ENCODE measurements at places on chromosomes 7 and 10. TPM values are rescaled to one million over a fixed set of nuclear protein-coding genes. Genes with fewer than 3 reads are reported as not detected.

DNA sequence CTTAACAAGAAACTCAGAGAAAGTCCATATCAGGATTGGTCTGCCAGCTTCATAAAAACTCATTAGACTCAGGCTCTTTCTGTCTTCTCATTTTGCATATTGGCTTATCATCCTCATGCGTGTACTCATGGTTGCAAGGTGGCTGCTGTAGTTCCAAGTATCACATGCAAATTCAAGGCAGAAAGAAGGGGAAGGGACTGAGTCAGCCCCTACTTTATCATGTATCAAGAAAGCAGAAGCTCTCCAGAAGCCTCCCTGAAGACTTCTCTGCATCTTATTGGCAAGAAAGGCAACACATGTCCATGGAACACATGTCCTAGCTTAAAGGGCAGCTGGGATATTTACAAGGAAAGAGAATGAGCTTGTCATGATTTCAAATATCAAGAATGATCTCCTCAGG is 19.4 kb upstream of the EZH2 start:
- no peak overlapping the region for H3K27ac ChIP-seq
- H3K36me3 ChIP-seq: no peaks in the 10 kb centered on the region
- no peak for DNase-seq
- peaks cover 5% of the 10 kb centered on the region for H3K27me3 ChIP-seq

- no peak overlapping the region for H3K27ac ChIP-seq
- H3K4me3 ChIP-seq: no peak overlapping the region
- no peaks in the 10 kb centered on the region for H3K27me3 ChIP-seq
- DNase-seq: no peak
- no peaks in the 10 kb centered on the region for H3K36me3 ChIP-seq
- H3K4me1 ChIP-seq: no peaks in the 10 kb centered on the region
Measured at GRCh38 chr10:114802177-114802576, 19.4 kb upstream of the FHIP2A start.

DNA sequence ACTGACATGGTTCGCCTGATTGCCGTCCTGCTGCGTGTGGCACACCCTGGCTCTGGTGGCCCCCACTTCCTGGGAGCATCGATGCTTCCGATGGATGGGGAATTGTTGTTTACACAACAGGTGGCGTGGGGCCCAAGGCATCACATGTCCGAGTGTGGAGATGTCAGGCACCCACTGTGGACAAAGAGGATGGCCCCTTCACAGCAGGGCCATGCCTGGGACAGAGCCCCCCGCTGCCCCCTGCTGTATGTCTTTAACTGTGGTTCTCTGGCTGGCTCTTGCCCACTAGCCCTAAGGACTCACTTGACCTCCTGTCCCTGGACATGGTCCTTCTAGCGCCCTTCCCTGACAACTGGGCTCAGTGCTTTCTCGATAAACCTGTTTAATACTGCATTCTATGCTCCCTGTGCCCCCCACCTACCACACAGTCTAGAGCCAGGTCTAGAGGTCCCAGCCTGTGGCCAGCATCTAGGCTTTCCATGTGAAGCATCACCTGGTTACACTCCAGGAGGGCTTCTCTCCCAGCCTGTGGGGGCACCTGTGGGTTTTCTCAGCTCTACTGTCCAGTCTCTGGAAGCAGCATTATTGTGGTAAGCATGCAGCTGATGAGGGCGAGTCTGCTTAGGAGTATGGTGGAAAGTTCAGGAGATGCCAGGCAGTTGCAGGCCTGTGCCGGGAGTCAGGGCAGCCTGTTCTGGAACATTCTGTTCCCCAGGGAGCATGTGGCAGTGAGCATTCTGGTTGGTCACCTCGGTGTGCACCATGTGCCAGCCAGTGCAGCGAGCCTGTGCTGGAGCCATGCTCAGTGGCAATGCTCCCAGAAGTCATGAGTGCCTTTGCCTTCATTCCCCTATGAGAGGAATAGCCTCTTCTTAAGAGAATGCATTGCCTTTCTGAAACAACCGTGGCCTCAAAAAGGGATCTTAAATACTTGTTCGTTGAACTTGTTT is 10.4 kb downstream of the ADCY1 start:
- no peaks in the 10 kb centered on the region for H3K36me3 ChIP-seq
- peaks cover 55% of the 10 kb centered on the region for H3K27me3 ChIP-seq
- no peak overlapping the region for H3K4me3 ChIP-seq

GRCh38 chr10:10684972-10685371 is 332.7 kb upstream of the CELF2 start:
- no peaks in the 10 kb centered on the region for H3K27me3 ChIP-seq
- H3K4me3 ChIP-seq: no peak overlapping the region
- no peak overlapping the region for H3K27ac ChIP-seq
- no peaks in the 10 kb centered on the region for H3K4me1 ChIP-seq
- no peak for DNase-seq

GRCh38 chr10:6537770-6538169 is 42.3 kb downstream of the PRKCQ start:
- no peaks in the 10 kb centered on the region for H3K36me3 ChIP-seq
- H3K27me3 ChIP-seq: peaks cover 90% of the 10 kb centered on the region
- no peak overlapping the region for H3K27ac ChIP-seq
- no peaks in the 10 kb centered on the region for H3K4me1 ChIP-seq
- DNase-seq: no peak
- H3K4me3 ChIP-seq: no peak overlapping the region

The EXOSC1 gene
- total RNA-seq: 28.6 TPM

The FEZF1 gene
- total RNA-seq: 0.22 TPM

The CYP2C18 gene
- 13.0 TPM for total RNA-seq

The CNPY1 gene
- total RNA-seq: not detected

The GPR146 gene
- total RNA-seq: 0.66 TPM

The MRPL32 gene
- 86.4 TPM for total RNA-seq

The LRRD1 gene
- total RNA-seq: not detected

Data from Calu3 (cell line).